Vagina (tissue), 2 donors: ENCODE measurements at places on chromosomes 1 and 21. TPM values are rescaled to one million over a fixed set of nuclear protein-coding genes. Genes with fewer than 3 reads are reported as not detected.
A peak's percentile ranks its signal among the peaks of the same experiment; 100 is the strongest.

SPRR2A gene
- total RNA-seq: 74.6 TPM

GRCh38 chr1:55466921-55467320 is 251.8 kb upstream of the USP24 start:
- no peak for DNase-seq
- no peaks in the 10 kb centered on the region for H3K27me3 ChIP-seq
- peak overlapping the region; percentile 91 for H3K27ac ChIP-seq
- H3K4me3 ChIP-seq: no peak overlapping the region
- no peaks in the 10 kb centered on the region for H3K36me3 ChIP-seq

DNA sequence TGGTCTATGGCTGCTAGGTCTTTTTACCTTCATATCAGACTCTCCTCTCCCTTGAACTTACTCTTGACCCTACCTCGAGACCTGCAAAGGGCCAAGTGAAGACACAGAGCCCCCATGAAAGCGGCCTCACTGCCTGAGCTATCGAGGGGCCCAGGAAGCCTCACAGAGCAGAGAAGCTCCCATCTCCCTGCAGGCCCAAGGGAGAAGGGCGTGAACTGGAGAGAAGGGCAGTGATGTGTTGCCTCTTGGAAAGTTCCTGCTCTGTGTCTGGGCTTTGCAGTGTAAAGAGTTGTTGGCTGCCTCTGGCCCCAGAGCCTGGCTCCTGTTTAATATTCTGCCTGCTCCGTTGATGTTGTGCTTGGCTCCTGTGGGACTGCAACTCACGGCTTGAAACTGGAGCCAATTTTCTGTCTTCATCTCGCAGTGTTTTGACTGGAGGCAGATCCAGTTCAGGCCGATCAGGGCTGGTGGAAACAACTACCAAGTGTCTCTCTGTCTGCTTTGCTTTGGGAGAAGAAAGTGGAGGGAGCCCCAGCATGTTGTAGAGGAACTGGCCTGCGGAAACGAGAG is 4.3 kb downstream of the SERTAD4 start:
- H3K27me3 ChIP-seq: no peaks in the 10 kb centered on the region
- peaks cover 3% of the 10 kb centered on the region for H3K36me3 ChIP-seq
- no peak for DNase-seq
- peaks cover 50% of the 10 kb centered on the region for H3K4me1 ChIP-seq
- H3K27ac ChIP-seq: peak overlapping the region; percentile 43

AQP10 gene
- total RNA-seq: not detected

- H3K36me3 ChIP-seq: no peaks in the 10 kb centered on the region
- H3K4me1 ChIP-seq: peaks cover 33% of the 10 kb centered on the region
- peak; percentile 95 for DNase-seq
Measured at GRCh38 chr1:182588500-182589396, at the start of gene RNASEL. RNASEL (minus strand) TSS chr1:182589256; CDS start chr1:182586806, 2,450 bp downstream.

GRCh38 chr1:235954306-235955283 is 87.9 kb upstream of the LYST start:
- no peaks in the 10 kb centered on the region for H3K27me3 ChIP-seq
- no peak overlapping the region for H3K4me3 ChIP-seq
- H3K27ac ChIP-seq: no peak overlapping the region
- H3K36me3 ChIP-seq: no peaks in the 10 kb centered on the region
- H3K4me1 ChIP-seq: no peaks in the 10 kb centered on the region

OLIG1 gene
- total RNA-seq: not detected

DNA sequence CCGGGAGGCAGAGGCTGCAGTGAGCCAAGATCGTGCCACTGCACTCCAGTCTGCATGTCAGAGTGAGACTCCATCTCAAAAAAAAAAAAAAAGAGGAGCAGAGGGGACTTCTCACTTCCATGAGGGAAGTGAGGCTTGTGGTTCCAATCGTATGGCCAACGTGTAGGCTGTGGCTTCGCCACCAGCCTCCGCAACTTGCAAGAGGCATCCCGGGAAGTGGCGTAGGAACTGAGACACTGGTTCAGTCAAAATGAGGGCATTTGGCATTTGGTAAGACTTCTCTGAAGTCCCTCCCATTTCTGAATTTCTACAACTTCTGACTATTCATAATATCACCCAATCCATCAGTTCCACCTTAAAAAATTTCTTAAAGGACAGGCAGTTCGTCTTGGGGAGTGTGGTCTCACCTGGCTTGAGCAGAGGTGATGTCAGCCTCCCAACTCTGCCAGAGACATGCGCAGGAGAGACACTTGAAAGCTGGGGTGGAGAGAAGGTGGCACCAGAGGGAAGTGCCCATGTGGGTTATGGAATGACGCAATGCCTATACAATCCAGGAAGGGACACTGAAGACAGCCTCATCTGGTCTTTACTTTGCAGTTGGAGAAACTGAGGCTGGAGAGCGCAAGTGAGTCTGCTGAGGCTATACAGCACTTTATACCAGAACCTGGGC is 17.2 kb downstream of the KAZN start:
- H3K4me3 ChIP-seq: no peak overlapping the region
- no peak for DNase-seq
- no peaks in the 10 kb centered on the region for H3K27me3 ChIP-seq
- H3K4me1 ChIP-seq: no peaks in the 10 kb centered on the region
- H3K36me3 ChIP-seq: no peaks in the 10 kb centered on the region
